HEK293T (cell line): ENCODE measurements at places on chromosomes 13 and 19.

DNA sequence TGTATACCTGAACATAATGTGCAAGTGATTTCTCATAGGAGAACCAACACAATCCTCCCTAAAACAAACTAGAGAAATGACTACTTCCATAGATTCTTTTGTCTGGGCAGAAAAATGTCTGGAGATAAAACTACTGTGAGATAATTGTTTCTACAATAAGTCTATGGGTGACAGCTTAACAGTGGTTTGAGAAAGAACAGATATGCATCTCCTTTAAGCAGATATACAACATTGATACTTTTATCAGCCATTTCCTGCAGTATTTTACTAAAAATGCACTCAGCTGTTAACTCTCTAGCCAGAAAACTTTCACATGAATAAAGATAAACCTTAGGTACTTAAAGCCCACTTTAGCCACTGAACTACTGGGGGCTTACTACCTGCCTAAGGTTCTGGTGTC, 1132.4 kb downstream of the EFNB2 start:
- no peak for DNase-seq

- no peak for DNase-seq
Measured at GRCh38 chr13:55214841-55215345, 1925.8 kb upstream of the PRR20A start.

GRCh38 chr19:46731584-46731983, 14.3 kb upstream of the FKRP start:
- no peak for DNase-seq

GRCh38 chr19:24048261-24048660, 38.7 kb upstream of the ZNF254 start:
- no peak for DNase-seq

DNA sequence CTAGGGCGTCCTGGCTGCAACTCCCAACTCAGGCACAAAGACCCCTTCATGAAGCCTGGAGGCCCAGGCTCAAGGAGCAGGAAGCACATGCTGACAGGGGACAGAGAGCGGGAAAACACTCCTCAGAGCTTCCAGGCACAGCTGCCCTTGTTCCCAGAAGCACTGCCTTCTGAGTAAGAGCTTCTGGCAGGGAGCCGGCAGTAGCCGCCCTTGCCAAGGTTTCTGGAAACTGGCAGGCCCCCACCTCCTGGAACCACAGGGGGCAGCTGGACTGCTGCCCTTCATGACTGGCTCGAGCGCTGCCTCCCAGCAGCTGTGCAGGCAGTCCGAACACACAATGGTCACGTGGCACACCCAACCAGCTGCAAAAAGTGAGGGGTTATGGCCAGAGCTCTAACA, 33.6 kb upstream of the EPHX3 start:
- DNase-seq, result no peak

GRCh38 chr19:16252459-16253205, 54.9 kb downstream of the AP1M1 start:
- no peak for DNase-seq

DNA sequence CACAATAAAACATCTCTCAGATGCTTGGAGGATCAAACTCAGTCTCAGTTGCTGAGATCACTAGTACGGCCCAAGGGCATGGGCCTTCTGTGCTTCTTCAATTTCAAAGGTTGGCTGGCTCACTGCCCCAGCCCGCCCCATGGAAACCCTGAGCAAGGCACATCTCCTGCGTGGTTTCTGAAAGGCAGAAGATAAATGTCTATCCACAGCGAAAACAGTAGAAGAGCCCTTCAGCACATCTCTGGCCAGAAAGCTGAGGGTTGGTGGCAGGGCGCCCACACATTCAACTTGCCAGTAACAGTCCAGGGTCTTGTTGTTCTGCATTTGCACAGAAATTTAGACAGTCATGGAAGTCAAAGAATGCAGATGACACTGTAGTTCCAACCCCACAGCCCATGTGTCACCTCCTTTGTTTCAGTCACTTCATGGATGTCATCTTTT, 24.0 kb upstream of the KATNAL1 start:
- no peak for DNase-seq

GRCh38 chr13:110015253-110015652, 228.9 kb upstream of the IRS2 start:
- no peak for DNase-seq

- DNase-seq, result no peak
Measured at GRCh38 chr19:49327878-49328544, 3.0 kb upstream of the SLC6A16 start.

GRCh38 chr13:113245849-113246796, 36.7 kb downstream of the CUL4A start:
- DNase-seq, result no peak
